ENCODE measurements at places on chromosomes 1 and 21. TPM values are rescaled to one million over a fixed set of nuclear protein-coding genes. Genes with fewer than 3 reads are reported as not detected.

Gene NPHS2
- not detected for polyA plus RNA-seq

Gene TNFRSF9
- polyA plus RNA-seq = 1.1 TPM

Gene EVA1B
- 19.1 TPM for polyA plus RNA-seq

Gene THEM5
- polyA plus RNA-seq = not detected

Gene INKA2
- polyA plus RNA-seq = 2.0 TPM

Gene KIF17
- polyA plus RNA-seq = not detected

Gene AIRE
- polyA plus RNA-seq = not detected

Gene KCNK1
- not detected for polyA plus RNA-seq

Gene SGIP1
- polyA plus RNA-seq = not detected

Gene FMOD
- polyA plus RNA-seq = not detected

DNA sequence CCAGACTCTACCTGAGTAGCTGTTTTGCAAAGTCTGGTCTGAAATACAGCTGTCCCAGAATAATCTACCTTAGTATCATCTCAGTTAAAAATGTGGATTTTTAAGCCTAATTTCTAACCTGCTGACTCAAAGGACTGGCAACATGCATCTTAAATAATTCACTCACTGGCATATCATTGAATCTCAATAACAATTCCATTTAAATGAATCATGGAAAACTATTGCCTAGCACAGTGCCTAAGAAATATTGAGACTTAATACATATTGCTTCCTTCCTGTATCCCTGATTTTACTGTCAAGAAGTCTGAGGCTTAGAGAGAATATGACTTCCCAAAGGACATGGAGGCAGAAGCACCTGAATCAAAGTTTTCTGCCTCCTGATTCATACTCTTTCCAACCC is 3.1 kb downstream of the CCDC190 start:
- DNase-seq = no peak

DNA sequence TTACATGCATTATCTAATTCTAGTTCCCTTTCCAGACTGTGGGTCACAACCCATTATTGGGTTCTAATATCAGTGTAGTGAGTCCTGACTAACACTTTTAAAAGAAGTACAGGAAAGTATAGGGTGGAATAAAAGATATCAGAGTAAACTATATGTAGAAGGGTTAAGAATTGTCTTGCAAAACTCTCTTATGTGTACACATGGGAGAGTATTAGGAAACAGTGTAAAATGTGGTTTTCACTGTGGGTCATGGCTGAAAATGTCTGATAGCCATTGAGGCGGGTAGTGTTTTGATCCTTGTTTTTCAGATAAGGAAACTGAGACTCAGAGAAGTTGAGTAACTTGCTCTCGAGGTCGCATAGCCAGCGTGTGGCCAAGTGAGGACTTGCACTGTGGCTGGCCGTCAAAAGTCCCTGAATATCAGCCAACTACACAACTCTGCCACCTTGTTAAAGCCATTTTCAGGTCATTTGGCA is 18.5 kb upstream of the MTARC1 start:
- peak; percentile 48 for DNase-seq

DNA sequence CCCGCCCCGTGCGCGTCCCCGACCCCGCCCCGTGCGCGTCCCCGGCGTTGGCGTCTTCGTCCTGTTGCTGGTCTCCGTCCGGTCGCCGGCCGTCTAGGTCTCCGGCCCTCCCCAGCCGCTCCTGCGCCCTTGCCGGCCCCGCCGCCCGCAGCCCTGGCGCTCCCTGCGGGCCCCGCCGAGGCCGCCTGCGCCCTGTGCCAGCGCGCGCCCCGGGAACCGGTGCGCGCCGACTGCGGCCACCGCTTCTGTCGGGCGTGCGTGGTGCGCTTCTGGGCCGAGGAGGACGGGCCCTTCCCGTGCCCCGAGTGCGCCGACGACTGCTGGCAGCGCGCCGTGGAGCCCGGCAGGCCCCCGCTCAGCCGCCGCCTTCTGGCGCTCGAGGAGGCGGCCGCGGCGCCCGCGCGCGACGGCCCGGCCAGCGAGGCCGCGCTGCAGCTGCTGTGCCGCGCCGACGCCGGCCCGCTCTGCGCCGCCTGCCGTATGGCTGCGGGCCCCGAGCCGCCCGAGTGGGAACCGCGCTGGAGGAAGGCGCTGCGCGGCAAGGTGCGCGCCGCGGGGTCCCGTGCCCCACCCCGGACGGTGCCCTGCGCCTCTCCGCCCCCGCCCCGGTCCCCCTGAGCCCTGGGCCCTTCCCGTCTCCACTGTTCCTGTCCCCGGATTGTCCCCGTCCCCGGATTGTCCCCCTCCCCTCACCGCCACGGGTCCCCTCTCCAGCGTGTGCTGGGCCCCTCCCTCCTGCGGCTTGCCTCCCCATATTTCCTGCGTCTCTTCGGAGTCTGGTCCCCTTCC is at the start of gene RNF187:
TSS of gene RNF187 (plus strand) at position 47 of the 789 bp plus-strand sequence.
- DNase-seq = peak; percentile 75

GRCh38 chr1:41627491-41628280 is 143.2 kb upstream of the EDN2 start:
- DNase-seq = no peak

GRCh38 chr1:209109001-209109785 is 474.3 kb upstream of the CAMK1G start:
- no peak for DNase-seq

GRCh38 chr1:101592845-101593244 is 356.0 kb downstream of the S1PR1 start:
- no peak for DNase-seq

DNA sequence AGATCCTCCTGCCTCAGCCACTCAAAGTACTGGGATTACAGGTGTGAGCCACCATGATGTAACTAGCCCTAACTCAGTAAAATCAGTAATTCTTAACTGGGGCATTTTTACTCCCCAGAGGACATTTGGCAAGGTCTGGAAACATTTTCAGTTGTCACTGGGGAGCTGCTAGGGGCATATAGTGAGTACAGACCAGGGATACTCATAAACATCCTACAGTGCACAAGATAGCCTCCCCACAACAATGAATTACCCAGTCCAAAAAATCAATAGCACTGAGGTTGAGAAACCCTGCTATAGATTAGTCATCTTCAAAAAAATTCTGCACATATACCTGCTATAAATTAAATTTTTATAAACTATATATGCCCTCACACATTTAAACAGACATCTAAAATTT is 13.0 kb downstream of the TM2D1 start:
- no peak for DNase-seq

- DNase-seq = no peak
Measured at GRCh38 chr1:27719286-27720251, 6.2 kb upstream of the FAM76A start.

GRCh38 chr1:230992100-230992774 is 13.3 kb downstream of the ARV1 start:
- DNase-seq = no peak

- DNase-seq = no peak
Measured at GRCh38 chr1:114314098-114314497, 160.4 kb upstream of the SYT6 start.

DNA sequence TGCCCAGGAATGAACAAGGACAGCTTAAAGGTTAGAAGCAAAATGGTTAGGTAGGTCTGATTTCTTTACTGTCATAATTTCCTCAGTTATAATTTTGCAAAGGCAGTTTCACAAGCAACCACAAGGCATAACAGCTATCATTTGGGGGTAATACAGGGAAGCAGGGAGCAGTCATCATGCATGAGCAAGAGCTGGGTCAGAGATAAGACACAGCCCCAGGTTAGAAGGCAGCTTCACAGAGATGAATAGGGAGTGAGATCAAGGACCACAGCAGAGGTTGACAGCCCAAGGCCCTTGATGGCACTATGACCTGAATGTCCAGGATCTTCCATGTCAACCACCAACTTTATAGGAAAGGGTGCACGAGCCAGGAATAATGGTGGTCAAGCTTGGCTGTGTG is 9.0 kb upstream of the CSRP1 start:
- no peak for DNase-seq

- no peak for DNase-seq
Measured at GRCh38 chr1:87242445-87243185, 86.1 kb upstream of the LMO4 start.

GRCh38 chr1:83849191-83850061 is 149.5 kb downstream of the TTLL7 start:
- DNase-seq = no peak

- no peak for DNase-seq
Measured at GRCh38 chr1:237352747-237353146, 310.8 kb downstream of the RYR2 start.

- no peak for DNase-seq
Measured at GRCh38 chr21:34801519-34802132, 132.8 kb downstream of the CLIC6 start.

DNA sequence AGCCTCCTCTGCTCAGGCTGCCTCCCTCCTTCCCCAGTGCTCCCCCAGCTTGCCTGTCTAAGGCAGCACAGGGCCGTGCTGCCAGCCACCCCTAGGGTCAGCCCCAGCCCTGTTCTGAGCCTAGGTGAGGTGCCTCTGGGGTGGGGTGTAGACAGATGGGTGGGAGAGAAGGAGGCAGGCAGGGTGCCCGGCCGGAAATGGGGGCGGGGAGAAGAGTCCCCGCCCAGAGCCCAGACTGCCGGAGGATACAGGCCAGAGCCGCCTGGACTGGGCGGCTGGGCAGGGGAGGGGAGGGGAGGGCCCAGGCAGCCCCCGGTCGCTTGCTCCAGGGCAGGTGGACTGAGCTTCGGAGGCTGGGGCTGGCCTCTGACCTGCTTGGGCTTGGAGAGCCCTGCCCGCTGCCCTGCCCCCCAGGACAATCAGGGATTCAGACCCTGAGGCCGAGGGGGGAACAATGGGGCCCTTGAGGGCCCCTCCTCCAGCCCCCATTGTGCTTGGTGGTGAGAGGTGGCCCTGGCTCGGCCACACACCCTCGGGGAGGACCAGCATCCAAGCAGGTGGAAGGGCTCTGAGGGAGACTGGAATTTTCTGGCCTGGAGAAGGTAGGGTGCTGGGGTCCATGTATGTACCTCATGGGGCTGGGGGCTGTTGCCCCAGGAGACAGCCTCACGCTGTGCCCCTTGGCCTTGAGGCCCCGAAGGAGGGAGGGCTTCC is at the start of gene GJC2:
TSS of gene GJC2 (plus strand) at position 525 of the 714 bp plus-strand sequence. CDS start 7,829 bp downstream, outside the sequence.
- DNase-seq = no peak

DNA sequence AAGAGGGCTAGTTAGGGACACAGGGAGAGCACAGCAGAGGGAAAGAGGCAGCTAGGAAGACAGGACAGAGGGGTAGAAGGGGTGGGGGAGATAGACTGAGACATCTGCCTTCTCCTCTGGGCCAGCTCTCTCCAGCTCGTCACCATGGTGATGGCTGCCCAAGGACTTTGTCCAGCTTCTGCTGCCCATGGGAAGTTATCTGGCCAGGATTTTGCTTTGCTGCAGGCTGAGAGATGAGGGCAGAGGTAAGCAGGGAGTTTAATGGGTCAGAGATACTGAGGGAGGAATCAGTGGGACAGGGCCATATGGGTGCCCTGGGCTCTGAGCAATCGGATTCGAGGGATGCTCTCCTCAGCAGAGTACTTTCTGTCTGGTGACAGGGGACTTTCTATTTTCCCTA is 34.5 kb upstream of the GPR37L1 start:
- no peak for DNase-seq

DNA sequence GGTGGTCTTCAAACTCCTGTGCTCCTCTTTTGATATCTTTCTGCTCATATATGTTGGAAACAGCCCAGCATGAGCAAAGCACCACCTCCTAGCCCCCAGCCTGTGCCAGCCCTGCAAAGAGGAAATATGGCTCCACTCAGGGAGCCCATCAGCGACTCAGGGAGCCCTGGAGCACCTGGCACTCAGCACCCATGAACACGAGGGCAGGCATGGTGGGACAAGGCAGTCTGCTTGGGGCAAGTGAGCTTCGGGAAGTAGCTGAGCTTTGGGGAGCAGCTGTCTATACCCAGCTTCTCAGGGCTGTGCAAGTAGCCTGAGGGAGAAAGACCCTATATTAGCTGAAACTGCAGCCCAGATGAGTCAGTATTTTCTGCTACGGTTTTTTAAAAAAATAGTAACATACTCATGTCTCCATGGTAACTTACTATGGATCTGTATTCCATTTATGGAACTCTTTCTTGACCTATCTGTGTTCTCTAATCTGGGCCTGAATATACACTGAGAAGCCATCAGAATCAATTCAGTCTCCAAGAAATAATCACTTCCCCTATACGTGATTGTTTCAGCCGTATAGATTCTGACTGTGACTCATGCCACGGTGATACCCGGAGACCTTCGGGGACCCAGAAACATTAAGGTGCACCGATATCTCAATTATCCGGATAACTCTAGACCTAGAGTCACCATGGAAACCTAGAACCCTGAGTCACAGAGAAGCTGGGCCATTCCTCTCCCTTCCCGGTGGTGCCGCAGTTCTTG is 1.5 kb upstream of the ETS2 start:
- DNase-seq = peak; percentile 81

Measured in CD14-positive monocyte (primary cell).